Stimulated activated CD8-positive, alpha-beta memory T cell treated with anti-CD3 and anti-CD28 coated beads, Interleukin-7, amount 100 ng/mL, for 1 hour (primary cell): ENCODE measurements at places on chromosomes 7 and 10.

GRCh38 chr7:120837599-120837998 is 20.3 kb downstream of the TSPAN12 start:
- no peak for DNase-seq

GRCh38 chr10:117188371-117188770 is 8.9 kb upstream of the KCNK18 start:
- DNase-seq: no peak

DNA sequence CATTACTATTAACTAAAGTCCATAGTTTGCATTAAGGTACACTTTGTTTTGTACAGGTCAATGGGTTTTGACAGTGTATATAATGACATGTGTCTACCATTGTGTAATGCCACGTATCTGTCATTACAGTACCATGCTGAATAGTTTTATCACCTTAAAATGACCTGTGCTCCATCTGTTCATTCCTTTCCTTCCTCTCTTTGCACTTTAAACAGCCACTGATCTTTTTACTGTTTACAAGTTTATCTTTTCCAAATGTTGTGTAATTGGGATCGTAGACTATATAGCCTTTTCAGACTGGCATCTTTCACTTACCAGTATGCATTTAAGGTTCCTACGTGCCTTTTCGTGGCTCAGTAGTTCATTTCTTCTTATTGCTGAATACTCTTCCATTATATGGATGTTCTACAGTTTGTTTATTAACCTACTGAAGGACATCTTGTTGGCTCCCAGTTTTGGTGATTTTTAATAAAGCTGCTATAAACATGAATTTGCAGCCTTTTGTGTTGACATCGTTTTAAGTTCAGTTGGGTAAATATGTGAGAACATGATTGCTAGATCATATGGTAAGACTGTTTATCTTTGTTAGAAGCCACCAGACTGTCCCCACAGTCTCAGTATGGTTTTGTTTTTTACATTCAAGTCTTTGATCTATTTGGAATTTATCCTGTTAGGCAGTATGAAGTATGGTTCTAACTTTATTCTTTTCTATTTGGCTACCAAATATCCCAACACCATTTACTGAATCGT is 24.7 kb downstream of the STAM start:
- DNase-seq: no peak

- DNase-seq: no peak
Observed at GRCh38 chr7:98232799-98233198, 19.2 kb downstream of the TECPR1 start.

DNA sequence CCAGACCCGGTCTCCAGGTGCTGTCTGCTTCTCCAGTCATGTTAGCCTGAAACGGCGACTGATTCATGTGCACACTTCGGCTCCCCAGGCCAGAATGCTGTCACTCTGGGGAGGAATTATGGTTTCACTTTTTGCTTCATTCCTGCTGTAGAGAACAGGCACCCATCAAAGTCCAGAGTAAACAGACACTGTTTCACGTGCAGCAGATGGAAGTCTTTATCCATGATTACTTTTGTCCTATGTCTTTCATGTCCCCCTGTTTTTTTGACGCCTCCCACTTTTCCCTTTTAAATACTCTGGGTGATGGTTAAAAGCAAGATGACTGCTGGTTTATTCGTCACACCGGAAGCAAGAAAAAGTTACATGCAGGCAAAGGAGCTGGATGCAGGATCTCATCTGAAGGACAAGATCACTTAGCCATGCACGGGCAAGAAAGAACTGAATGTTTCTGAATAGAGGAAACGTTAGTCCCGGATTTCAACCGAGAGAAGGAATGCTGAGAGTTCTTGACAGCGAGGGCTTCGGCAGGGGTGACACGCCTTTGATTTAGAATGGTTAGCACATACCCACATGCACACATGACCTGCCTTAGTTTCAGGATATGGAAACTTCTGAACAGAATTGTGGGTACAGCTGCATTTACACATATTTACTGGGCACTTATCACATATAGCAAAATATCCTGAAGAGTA is 250.0 kb upstream of the KLF6 start:
- DNase-seq: no peak

GRCh38 chr10:102024799-102025198 is 31.2 kb downstream of the ARMH3 start:
- DNase-seq: no peak

DNA sequence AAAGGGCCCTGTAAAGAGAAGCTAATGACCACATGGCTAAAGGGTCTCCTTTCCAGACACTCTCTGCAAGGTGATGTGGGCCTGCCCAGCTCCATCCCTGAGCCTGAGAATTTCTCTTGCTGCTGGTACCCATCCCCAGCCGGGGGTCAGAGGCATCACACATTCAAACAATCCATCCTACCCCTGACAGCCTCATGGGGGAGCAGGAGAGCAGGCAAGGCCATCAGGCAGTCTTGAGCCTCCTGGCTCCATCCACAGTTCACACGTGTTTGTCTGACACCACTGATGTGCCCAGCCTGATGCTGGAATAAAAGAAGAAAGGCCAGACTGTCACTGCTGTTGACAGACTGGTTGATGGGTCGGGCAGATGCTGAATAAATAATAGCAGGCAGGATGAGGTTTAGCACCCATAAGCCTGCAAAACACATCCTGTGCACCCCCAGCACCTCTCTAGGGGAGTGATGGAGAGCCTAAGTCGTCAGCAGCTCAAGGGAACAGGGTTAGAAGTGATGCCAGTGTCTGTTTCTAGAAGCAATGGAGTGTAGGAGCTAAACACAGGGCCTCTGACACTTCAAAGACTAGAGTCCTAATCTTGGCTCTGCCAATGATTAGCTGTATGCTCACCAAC is 43.5 kb downstream of the TLL2 start:
- no peak for DNase-seq

- DNase-seq: no peak
Observed at GRCh38 chr7:128837521-128837921, 7.3 kb downstream of the FLNC start.

DNA sequence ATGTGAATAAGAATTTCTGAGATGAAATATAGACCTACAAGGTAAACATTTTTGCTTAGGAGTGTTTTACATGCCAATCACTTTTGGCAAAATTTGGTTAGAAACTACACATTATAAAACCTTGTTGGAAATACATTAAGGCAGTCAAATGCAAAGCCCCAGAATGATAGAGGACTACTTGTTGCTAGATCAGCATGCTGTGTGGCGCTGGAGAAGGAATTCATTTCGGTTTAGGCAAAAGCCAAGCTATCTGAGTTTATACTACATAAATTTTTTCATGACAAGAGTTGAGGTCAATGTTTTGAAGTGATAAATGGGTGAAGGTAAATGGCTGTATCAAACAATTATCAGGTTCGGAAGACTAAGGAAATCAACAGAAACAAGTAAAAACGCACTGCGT is 2.3 kb downstream of the BMPER start:
- DNase-seq: no peak

DNA sequence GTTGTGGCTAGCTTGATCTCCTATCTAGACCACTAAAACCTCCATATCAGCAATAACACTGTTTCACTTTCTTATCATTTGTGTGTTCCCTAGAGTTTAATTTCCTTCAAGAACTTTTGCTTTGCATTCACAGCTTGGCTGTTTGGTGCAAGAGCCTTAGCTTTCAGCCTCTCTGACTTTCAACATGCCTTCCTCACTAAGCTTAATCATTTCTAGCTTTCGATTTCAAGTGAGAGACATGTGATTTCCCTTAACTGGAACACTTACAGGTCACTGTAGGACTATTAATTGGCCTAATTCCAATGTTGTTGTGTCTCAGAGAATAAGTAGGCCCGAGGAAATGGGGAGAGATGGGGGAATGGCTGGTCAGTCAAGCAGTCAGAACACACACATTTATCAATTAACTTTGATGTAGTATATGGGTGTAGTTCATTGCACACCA is 10.6 kb upstream of the BPGM start:
- DNase-seq: no peak

DNA sequence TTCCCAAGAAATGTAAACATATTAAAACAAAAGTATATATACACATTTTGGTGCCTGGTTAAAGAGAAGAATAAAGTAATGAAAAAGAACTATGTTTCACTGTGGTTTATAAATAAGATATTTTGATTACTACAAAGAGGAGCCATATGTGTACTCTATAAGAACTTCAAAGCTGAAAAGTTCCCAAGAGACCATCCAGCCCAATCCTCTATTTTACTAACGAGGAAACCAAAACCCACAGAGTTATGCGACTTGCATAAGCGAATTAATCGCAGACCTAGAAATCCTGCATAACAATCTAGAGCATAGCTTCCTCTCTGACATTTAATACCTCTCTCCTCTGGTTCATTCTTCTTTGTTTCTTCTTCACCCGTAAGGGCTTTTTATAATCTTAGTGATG is 937.1 kb downstream of the CNTNAP2 start:
- no peak for DNase-seq

GRCh38 chr7:69585169-69585568 is 13.1 kb upstream of the AUTS2 start:
- DNase-seq: no peak

DNA sequence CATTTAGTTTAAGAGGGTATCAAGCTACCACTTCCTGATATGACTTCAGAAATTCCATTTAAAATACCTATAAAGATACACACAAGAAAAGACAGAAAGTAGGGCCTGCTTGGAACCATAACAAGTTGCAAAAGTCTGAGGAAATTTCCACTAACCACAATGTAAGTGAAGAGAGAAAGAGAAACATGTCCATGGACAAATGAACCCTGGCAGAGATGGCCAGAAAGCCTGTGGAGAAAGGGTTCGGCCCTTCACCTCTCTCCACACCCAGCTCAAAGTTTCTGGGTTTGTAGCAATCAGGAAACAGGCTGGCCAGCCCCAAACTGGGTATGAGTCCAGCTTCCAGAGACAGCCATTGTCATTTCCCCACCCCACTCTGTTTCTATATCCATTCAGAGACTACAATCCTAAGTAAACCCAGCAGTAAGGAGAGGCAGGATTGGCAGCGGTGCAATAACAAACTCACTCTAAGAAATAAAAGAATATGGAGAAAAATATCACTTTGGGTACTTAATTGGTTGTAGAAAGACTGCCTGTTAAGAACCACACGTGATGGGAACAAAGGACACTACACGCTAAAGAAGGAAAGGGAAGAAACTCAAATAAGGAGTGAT is 71.1 kb downstream of the STK17A start:
- no peak for DNase-seq

GRCh38 chr7:105643384-105643783 is 62.1 kb upstream of the EFCAB10 start:
- no peak for DNase-seq

- no peak for DNase-seq
Observed at GRCh38 chr7:146755585-146755984, 639.0 kb downstream of the CNTNAP2 start.

DNA sequence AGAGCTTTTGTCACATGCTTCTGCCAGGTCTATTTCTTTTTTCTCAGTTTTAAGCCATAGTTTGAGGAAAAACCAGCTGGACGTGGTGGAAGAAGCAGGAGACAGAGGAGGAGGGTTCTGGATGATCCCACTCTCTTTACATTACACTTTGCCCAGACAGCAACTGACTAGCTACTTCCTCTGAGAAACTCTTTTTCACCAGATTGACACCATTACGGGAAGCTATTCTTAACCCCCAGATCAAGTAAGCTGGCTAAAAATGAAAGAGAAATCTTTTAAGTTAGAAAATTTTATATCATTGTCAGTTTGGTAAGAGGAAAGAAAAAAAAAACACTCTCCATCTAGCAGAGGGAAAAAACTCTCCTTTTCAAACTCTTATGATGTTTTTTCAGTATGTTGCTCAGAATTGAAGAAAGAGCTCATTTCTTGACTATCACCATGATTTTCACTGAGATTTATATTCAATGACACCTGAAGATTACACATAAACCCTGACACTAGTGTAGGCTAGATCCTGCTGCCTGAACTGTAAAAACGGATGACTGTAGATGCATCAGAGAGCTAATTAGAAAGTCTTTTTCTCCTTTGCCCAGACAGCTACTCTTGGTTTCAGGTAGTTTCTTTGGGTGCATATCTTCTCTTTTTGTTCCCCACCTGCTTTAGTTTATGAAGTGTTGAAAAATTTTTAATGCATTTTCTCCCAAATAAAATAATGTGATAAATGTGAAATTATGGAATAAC is 203.1 kb downstream of the TFEC start:
- no peak for DNase-seq

GRCh38 chr10:112526139-112526538 is 79.1 kb downstream of the VTI1A start:
- DNase-seq: no peak

DNA sequence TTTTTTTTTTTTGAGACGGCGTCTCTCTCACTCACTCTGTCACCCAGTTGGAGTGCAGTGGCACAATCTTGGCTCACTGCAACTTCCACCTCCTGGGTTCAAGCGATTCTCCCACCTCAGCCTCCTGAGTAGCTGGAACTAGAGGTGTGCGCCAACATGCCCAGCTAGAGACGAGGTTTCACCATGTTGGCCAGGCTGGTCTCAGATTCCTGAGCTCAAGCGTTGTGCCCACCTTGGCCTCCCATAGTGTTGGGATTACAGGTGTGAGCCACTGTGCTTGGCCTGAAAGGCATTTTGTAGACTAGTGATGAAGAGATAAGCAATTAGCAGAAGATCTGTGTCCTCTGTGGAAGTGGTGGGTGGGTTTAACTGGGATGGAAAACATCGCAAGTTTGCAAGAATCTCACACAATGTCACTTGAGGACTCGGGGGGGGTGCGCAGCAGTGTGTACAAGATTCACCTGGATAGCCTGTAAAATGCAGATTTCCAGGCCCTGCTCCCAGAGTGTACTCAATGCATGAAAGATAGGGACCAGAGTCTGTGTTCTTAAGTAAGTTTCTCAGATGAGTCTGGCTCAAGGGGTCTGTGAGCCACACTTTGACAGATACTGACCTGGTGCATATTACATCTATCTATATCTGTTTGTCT is 10.9 kb downstream of the CYP17A1 start:
- DNase-seq: no peak

DNA sequence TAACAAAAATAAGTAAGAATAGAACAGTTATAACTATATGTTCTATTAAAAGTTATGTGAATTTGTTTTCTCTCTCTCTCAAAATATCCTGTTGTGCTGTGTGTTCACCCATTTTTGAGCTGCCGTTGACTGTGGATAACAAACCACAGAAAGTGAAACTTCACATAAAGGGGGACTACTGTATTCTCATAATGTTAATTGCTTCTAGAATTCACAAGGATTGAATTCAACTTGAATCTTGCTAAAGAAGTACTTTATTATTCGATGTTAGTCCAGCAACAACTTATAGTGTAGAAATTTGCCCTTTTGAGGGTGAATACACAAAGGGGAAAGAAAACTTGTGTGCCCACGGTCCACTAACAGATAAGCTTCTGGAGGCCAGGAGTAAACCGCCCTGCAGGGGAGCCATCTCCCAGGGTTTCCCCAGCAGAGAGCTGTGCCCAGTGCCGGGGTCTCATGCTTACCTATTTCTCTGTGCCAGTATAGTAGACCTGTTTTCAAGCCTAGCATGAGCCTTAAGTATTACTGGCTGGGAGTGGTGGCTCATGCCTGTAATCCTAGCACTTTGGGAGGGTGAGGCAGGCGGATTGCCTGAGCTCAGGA is 87.1 kb downstream of the KAT6B start:
- DNase-seq: no peak

GRCh38 chr10:15751046-15751445 is 31.3 kb upstream of the ITGA8 start:
- no peak for DNase-seq

GRCh38 chr10:61125560-61126170 is 181.7 kb upstream of the RHOBTB1 start:
- DNase-seq: no peak

GRCh38 chr10:15168291-15168785 is at the start of gene NMT2:
Gene NMT2 (minus strand): TSS chr10:15168693. CDS start chr10:15168612, 81 bp downstream.
- no peak for DNase-seq

GRCh38 chr7:55335151-55335550 is 30.0 kb upstream of the LANCL2 start:
- no peak for DNase-seq

- no peak for DNase-seq
Observed at GRCh38 chr7:81408728-81409127, 361.1 kb downstream of the HGF start.
